ENCODE measurements at places on chromosomes 1 and 21. TPM values are rescaled to one million over a fixed set of nuclear protein-coding genes. Genes with fewer than 3 reads are reported as not detected.

The RGSL1 gene
- not detected for total RNA-seq

The GPR161 gene
- 0.73 TPM for total RNA-seq

GRCh38 chr1:209611771-209612570 is 28.5 kb downstream of the CAMK1G start:
- H3K4me3 ChIP-seq, result no peak overlapping the region
- H3K27me3 ChIP-seq, result no peaks in the 10 kb centered on the region
- no peaks in the 10 kb centered on the region for H3K36me3 ChIP-seq
- no peak for DNase-seq
- no peaks in the 10 kb centered on the region for H3K4me1 ChIP-seq
- H3K27ac ChIP-seq, result no peak overlapping the region

- no peak overlapping the region for H3K27ac ChIP-seq
- DNase-seq, result no peak
- no peak overlapping the region for H3K4me3 ChIP-seq
- H3K36me3 ChIP-seq, result no peaks in the 10 kb centered on the region
- H3K27me3 ChIP-seq, result no peaks in the 10 kb centered on the region
- peaks cover 87% of the 10 kb centered on the region for H3K4me1 ChIP-seq
Measured at GRCh38 chr1:171506525-171507304, 21.4 kb downstream of the PRRC2C start.

All from CD8-positive, alpha-beta memory T cell (primary cell).